Right ventricle myocardium inferior (tissue), 1 donor: ENCODE measurements at places on chromosomes 1 and 21. TPM values are rescaled to one million over a fixed set of nuclear protein-coding genes. Genes with fewer than 3 reads are reported as not detected.

- no peak for DNase-seq
Measured at GRCh38 chr1:26780344-26780957, 7.3 kb upstream of the PIGV start.

Gene MANEAL
- 1.2 TPM for total RNA-seq

Gene SH3BGRL3
- total RNA-seq: 50.5 TPM

GRCh38 chr1:36151845-36152203 is 2.5 kb upstream of the TRAPPC3 start:
- no peak for DNase-seq

DNA sequence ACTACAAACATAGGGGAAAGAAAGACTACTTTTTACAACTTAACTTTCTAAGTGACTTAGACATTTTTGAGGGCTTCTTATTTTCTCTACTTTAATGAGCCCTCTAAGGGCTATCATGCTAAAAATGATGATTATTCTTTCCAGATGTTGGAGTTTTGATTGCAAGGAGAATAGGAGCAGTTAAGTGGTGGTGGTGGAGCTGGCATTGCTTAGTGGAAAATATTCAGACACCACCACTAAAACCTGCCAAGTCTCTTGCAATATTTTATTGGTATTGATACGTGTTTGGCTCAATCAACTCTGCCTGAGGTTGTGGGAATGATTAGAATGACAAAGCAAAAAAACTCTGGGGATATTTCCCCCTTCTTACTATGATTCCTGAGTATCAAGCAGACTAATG is 82.6 kb upstream of the PTGFR start:
- DNase-seq: no peak
